Glomerular endothelial cell (primary cell): ENCODE measurements at places on chromosomes 5 and 9.

DNA sequence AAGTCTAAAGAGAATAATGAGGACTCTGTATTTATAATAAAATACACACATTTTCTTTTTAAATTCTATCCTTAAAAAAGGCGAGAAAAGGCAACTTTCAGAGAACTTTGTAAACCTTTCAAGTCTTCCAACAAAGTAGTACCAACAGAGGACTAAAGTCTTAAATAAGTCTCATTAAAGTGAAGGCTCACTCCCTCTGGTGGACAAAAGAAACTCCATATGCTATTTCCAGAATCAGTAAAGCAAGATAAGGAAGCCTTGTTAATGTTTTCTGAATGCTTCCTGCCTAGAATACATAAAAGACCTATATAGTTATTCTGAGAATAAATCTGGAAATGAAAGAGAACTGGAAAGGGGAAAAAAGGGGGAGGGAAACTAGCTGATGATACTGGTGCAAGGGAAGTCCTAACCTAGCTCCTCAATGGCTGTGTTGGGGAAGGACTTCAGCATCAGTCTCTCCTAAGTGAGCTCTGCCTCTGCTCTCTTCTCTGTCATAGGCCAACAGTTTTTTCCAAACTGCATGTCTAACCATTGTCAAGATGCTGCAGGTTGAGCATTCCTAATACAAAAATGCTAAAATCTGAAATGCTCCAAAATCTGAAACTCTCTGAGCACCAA, 7.2 kb downstream of the HMGCS1 start:
- peak; percentile 41 for DNase-seq

DNA sequence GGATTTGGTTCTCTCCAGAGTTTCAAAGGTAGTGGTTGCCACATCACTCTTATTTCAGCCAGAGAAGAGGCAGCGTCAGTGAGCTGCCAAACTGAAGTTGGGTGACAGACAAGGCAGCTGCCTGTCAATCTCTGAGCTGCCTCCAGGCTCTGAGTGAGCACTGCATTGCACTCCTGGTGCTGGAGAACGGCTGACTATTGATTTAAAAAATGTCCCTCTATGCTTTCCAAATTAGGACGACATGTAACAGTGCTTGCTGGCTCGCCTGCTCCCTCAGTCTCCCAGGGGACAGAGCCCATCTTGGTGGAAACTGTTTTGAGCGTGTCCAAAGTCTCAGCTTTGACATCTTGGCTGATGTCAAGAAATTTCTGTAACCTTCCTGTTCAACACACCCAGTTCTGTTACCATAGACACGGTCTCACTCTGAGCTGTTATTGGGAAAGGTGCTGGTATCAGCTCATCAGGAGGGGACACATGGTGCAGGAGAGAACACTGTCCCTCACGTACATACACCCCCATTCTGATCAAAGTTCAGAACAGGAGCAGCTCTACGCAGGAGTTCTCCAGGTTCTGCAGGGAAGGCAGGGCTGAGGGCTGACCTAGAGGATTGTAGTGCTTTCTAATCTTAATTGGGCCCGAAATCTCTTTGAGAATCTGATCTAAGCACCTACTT, 15.7 kb downstream of the PCDH12 start:
- DNase-seq = no peak

DNA sequence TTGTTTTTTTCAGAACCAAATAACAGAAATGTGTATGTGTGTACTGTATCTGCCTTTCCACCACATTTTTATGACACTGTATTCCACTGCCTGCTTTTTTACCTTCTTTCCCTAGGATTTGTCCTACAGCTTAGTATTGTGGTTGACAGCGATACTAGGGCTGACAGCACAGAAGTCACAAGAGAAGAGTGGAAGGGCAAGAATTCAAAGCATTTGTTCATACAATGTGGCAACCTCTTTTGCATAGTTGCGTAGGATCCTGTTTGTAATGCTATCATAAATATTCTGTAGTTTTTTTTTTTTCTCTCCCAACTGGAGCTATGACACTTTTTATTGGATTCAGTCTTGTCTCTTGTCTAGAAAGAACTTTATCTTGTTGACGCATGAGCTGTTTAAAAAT, 5.6 kb upstream of the BNIP1 start:
- DNase-seq = no peak

GRCh38 chr5:156037151-156037909, 289.6 kb upstream of the SGCD start:
- DNase-seq = no peak

- no peak for DNase-seq
These were observed 19.3 kb downstream of the FYB1 start for GRCh38 chr5:39200081-39200480.

GRCh38 chr5:32791536-32792243, 80.6 kb downstream of the NPR3 start:
- no peak for DNase-seq

- no peak for DNase-seq
These were observed 247.5 kb downstream of the ARRDC3 start for GRCh38 chr5:91135475-91136248.

GRCh38 chr9:2623288-2624050, 1.9 kb downstream of the VLDLR start:
- DNase-seq = peak; percentile 18

DNA sequence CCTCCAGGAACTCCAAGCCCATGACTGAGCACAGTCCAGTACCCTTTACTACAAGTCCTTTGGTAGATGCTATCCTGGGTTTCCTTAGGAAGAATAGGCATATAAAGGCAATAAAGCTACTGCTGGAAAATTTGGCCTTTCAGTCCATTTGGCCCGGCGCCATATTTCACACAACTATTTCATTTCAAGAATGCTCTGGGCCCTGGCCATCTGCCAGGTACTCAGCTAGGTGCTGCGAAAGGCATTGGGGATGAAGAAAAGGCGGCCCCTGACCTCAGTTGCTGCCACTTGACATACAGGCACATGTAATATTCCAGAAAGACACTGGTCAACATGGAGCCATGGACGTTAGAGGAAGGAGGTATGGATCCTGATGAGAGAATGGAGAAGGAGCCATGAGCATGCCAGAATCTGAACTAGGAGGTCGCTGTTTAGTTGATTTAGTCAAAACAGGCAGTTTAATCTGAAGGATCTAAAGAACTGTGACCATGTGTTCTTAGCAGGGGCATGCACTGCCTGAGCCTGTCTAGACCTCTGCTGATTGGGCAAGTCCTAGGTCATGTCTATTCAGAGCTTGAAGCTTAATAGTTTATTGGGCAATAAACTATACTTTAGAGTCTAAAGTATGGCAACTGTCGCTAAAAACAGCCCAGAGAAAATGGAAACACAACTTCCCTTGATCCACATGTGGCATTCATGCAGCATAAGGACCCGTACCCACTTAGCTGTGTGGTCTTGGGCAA, 149.3 kb downstream of the MELK start:
- DNase-seq = no peak

GRCh38 chr5:168583742-168584482, 4.7 kb upstream of the PANK3 start:
- no peak for DNase-seq

- DNase-seq = no peak
These were observed 159.1 kb downstream of the DOCK8 start for GRCh38 chr9:373759-374206.

DNA sequence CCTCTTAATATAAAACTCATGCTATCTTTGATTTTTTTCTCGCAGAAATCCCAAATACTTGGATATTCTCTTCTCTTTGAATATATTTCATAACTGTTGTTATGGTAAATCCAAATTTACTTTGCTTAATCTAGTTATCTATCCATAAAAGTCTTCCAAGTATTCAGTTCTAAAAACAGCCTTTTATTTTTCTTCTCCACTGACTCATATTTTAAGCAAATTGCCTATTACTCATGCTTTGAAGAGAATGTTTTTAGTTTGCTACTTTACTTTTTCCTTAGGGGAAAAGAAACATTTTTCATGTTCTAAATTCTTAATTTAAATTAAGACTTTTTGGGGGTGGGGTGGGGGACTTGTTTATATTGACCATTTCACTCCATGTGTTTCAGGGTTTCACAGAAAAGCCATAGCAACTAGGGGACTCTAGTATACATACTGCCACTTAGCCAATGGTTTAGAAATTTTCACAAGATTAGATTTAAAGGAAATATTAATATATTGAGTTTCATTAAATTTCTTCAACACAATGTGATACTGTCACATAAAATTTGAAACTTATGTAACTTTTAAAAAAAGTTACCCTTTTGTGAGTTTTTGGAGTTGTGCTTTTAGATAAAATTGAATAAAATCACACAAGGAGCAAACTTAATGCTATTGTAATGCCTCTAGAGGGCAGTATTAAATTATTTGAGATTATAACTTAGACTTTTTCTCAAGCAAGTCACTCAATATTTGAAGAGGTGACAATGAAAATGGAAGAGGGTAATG, 545.8 kb upstream of the ARRDC3 start:
- DNase-seq = no peak

- no peak for DNase-seq
These were observed 259.7 kb upstream of the ZNF608 start for GRCh38 chr5:125006011-125006685.

DNA sequence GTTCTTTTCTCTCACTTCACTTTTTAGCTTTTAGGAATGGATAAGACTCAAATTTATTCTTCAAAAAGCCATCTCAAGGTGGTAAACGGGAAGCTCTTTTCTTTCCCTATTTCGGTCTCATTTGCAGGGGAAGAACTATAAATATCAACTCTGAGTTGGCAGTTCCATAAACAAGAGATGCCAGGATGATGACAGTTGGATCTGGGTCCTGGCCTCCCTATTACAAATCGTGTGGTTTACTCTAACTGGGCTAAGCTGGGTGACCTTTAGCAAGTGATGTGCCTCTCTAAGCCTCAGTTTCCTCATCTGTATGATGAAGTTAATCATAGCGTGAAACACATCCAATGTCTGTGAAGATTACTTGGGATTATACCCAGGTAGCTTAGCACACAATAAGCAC, 44.2 kb downstream of the TLE4 start:
- no peak for DNase-seq

DNA sequence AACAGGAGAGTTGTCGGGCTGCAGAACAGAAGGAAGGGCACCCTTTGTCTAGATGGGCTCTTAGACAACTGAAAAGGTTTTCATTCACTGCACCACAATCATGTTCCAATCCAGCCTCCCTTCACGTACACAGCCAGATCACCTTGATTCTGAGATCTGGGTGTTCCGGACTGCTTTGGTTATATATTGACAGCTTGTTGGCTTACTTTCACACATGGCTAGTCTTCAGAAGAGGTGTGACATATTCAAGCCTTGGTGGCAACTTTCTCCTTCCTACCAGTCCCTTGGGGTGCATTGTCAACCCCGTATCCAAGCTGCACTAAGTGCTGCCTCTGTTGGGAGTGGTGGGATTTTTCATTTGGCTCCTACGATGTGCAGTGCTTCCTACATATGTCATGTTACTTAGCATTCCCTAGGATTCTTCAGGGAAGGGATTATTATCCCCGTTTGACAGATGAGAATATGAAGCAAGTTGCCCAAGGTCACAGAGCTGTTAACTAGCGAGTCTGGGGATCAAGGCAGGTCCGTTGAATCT, 100.6 kb downstream of the LIFR start:
- no peak for DNase-seq

DNA sequence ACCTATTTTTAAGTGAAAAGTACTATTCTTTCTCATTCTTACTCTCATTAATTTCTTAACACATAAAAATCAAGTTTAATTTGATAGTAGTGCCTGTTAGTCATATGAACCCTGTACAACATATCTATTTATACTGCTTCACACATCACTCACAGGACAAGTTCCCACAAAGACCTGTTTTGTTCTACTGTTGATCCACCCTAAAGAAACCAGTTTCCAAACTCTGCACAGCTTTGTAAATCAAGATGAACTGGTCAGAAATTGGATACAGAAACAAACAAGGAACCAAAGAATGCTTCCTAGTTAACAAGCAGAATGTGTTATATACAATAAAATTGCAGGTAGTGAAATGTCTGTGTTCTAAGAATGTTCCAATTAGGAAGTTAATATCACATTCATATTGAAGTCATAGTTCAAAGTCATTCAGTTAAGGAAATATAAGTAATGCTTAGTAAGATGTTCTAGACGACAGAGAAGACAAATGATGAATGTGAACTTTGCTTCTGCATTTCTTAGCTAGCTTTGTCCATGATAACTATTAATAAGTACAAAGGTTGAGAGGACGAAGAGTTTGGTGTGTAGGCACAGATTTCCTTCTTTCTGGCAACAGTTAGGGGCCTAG, 33.4 kb downstream of the C9orf85 start:
- DNase-seq = no peak

DNA sequence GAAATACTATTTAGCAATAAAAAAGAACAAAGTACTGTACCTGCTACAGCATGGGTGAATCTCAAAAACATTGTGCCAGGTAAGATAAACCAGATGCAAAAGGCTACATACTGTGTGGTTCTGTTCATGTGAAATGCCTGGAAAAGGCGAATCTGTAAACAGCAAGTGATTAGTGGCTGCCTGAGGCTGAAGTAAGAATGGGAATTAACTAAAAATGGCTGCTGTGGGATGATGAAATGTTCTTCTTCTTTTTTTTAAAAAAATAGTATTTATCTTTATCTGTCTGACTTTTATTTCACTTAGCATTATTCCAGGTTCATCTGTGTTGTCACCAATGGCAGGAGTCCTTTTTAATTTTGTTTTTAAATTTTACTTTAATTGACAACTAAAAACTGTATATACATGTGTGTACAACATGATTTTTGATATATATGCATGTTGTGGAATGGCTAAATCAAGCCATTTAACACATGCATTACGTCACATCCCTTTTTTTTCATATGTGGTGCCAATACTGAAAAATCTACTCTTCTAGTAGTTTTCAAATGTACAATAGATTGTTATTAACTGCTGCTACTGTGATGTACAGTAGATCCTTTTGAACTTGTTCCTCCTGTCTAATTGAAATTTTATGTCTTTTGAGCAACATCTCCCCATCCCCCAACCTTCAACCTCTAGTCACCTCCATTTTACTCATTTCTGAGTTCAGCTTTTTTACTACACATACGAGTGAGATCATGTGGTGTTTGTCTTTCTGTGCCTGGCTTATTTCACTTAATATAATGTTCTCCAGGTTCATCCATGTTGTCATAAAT, 62.9 kb upstream of the TNFAIP8 start:
- no peak for DNase-seq

DNA sequence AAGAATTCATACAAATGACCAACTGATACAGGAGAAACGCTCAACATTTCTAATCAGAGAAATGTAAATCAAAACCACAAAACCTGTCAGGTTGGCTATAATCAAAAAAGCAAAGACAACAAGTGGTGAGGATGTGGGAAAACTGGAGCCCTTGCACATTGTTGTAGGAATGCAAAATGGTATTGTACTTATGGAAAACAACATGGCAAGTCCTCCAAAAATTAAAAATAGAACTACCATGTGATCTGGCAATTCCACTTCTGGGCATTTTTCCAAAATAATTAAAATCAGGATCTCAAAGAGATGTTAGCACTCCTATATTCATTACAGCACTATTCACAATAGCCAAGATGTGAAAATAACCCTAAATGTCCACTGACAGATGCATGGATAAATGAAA, 76.1 kb downstream of the FNIP1 start:
- DNase-seq = peak; percentile 14

- no peak for DNase-seq
These were observed 148.0 kb downstream of the FGF1 start for GRCh38 chr5:142537938-142538337.

- no peak for DNase-seq
These were observed 109.8 kb downstream of the GALNT10 start for GRCh38 chr5:154300207-154300883.

- DNase-seq = no peak
These were observed 52.0 kb upstream of the SNCAIP start for GRCh38 chr5:122259995-122260394.
